Activated CD8-positive, alpha-beta memory T cell treated with anti-CD3 and anti-CD28 coated beads for 24 hours (primary cell): ENCODE measurements at places on chromosomes 12 and 14.

GRCh38 chr12:89907659-89908058 lies 199.0 kb upstream of the ATP2B1 start:
- DNase-seq, result no peak

GRCh38 chr14:87874676-87875075 lies 118.3 kb downstream of the GALC start:
- no peak for DNase-seq

- no peak for DNase-seq
These were observed 155.1 kb downstream of the SYT1 start for GRCh38 chr12:79019672-79020071.

- peak; percentile 93 for DNase-seq
These were observed at the start of gene PNMA1 for GRCh38 chr14:73713803-73714655. PNMA1 (minus strand) TSS chr14:73714384; CDS start chr14:73713639, 745 bp downstream.

- no peak for DNase-seq
These were observed 11.1 kb upstream of the SIVA1 start for GRCh38 chr14:104741803-104742251.

DNA sequence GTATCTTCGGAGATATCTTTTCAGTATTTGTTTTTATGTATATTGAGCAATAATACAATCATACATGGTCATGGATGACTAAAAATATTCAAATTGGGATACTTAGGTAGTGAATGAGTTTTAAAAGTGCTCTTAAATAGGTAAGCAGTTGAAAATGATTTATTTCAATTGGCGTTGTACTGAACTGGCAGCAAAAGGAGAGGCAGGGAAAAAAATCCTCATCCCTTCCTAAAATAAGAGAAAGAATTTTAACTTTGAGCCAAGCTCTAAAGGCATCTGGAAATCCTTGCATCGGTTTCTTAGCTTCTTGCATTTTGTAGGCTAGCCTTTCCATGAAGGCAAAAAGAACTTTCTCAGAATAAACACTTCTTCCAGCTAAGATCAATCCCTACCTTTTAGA lies 125.2 kb downstream of the MGST1 start:
- no peak for DNase-seq

DNA sequence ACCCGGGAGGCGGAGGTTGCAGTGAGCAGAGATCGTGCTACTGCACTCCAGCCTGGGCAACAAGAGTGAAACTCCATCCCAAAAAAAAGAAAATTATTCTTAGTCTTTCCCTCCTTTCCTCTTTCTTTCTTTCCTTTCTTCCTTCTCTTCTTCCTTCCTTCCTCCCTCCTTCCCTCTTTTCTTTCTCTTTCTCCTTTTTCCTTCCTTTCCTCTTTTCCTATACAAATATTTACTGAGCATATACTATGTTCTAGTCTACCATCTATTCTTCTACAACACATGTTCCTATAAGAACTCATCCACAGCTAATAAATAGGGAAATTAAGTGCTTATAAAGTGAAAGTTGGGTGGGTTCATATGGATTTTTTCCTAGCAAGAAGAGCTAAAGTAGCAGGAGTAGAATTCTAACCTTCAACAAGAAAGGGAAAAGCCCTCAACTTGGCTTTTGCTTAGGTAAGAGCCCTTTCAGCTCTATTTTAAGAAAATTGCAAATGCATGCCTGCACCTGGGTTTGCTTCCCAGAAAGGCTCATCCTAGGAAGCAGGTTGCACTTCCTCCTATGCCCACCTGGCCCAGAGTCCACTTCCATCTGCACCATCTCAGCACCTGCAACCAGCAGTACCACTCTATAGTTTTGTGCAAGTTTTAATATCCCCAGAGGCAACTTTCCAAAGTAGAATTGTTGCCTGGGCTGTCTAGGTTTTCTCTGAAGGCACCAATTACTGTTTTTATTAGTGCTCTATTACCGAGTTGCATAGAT lies 122.0 kb upstream of the CCND2 start:
- no peak for DNase-seq

- no peak for DNase-seq
These were observed 53.3 kb upstream of the CERS5 start for GRCh38 chr12:50220363-50220995.

DNA sequence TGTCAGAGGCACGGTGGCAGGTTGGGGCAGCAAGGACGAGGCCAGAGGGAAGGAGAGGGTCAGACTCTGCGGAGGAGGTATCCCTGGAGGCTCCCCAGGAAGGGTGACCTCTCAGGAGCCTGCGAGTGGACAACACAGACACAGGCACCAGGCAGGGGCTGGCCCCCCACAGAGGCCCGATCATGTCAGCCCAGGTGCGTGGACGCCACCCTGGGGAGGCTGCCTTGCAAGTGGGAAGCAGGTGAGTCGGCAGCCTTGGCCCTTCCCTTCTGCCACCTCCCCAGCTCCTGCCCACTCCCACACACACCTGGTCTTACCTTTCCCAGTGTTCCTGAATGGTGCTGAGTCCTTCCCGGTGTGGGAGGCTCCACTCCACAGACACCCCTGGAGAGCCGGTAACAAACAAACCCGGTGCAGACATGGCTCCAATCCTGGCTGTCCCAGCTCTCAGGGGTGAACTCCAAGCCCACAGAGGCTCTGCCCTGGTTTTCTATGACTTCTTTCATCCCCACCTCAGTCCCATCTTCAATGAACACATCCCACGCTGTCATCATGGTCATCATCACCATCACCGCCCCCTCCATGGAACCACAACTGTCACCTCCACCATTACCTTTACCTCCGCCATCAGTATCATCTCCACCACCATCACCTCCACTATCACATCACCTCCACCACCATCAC lies 5.2 kb downstream of the ZBTB42 start:
- no peak for DNase-seq
